ENCODE measurements at places on chromosomes 3 and 15. TPM values are rescaled to one million over a fixed set of nuclear protein-coding genes. Genes with fewer than 3 reads are reported as not detected.

C3orf62 gene
- total RNA-seq = 12.7 TPM

TRAT1 gene
- 2.4 TPM for total RNA-seq

SI gene
- not detected for total RNA-seq

OR5K2 gene
- total RNA-seq = not detected

CSPG5 gene
- 0.07 TPM for total RNA-seq
